SK-N-DZ (cell line): ENCODE measurements at places on chromosomes 16 and 17.

GRCh38 chr16:85310868-85311585 lies 198.8 kb upstream of the CIBAR2 start:
- no peak for DNase-seq

DNA sequence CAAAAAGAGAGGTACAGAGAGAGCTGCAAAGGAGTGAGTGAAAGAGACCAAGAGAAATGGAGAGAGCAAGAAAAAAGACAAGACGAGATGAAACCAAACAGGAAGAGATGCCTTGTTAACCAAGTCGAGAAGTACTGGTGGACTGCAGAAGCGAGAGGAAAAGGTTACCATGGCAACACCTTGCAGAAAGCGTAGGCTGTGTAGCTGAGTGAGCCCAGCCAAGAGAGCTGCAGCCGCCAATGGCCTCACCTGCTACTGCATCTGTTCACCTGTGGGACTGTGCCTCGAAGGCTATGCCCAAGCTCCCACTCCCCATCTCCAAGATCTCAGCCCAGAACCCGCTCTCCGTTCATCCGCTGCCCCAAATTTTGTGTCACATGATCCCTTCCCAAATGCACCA lies 161.3 kb downstream of the SLC39A11 start:
- DNase-seq, result no peak

DNA sequence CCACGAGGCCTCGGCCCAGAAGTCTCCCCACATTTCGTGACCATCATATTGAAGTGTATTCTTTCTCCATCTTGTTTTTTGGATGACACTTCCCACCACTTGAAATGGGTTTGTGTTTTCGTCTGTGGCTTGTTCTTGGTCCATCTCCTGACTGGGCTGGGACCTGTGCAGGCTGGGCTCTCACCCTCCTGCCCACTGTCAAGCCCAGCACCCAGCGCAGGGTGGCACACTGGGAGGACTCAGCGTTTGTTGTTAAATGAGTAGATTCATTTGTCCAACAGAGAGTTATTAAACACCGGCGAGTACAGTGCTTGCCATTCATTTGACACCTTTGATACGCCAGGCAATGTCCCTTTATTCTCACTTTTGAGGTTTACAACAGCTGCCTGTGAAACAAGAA lies 22.6 kb downstream of the NT5M start:
- DNase-seq, result no peak

- peak; percentile 68 for DNase-seq
These were observed 23.2 kb downstream of the TMEM92 start for GRCh38 chr17:50297407-50297865.

DNA sequence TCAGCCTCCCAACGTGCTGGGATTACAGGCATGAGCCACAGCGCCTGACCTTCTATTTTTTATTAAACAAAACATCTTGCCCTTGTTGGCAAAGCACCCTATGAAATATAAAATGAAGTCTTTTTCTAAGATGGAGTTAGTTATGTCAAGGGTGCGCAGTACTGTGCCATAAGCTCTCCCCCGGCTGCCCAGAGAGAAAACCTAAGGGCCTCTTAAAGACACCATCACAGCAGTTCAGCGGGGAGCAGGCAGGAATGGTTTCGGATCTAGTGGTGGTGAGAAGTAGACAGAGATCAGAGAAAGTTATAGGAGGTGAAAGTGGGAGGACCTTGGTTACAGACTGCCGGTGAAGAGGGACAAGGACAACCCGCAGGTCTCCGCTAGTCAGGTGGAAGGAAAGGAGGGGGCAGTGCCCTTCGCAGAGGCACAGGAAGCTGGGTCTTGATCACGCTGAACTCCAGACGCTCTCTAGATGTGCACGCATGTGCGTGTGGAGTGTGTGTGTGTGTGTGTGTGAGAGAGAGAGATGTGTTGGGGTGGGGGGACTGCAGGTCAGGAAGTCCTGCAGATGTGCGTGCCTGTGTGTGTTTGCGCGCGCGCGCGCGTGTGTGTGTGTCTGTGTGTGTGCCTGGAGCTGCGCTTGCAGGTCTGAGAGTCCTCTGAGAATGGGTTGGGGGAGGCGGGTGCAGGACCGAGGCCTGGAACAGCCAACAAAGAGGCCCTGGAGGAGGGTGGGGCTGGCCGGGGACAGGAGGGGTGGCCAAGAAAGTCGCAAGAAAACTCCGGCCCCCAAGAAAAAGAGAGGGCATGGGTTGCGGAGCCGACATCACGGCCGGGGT lies 748 bp upstream of the CMTM3 start:
- peak; percentile 81 for DNase-seq

DNA sequence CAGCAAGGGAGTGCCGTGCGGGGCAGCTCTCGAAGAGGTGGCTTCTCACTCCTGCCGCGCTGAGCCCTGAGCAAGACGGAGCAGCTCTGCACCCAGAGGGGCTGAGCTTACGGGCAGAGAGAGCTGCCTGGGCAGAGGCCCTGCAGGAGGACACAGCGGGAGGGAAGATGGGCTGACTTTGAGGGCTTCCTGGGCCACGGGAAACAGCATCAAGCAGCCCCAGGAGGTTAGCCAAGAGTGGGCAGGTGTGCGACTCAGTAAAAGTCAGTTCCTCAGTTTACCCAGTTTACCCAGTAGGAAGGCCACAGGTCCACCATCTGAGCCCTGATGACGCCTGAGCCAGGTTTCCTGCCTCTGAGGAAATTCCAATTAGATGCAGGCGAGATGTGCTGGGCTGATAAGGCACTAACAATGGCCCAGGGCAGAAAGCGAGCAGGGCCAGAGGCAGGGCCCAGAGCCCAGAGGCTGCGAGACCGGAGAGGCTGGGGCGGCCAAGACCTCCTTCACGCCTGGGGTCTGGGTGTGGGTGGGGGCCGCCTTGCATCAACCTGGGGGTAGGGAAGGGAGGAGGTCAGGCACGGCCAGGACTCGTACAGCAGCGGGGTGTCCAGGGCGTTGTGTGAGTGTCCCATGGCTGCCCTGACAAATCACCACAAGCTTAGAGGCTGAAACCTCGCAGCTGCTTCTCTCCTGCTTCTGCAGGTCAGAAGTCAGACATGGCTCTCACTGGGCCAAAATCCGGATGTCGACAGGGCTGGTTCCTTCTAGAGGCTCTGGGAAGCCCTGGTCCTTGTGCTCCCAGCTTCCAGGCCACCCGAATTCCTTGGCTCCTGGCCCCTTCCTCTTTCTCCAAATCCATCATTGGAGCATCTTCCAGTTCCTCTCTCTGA lies 32.0 kb upstream of the CIBAR2 start:
- peak; percentile 75 for DNase-seq

DNA sequence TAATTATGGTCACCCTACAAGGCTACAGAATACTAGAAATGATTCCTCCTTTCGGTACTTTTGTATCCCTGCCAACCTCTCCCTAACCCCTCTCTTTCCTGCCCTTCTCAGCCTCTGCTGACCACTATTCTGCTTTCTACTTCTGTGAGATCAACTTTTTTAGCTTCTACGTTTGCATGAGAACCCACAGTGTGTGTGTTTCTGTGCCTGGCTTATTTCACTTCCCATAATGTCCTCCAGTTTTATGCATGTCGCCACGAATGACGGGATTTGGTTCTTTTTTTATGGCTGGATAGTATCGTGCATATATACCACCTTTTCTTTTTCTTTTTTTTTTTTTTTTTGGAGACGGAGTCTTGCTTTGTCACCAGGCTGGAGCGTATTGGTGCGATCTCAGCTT lies 92.1 kb downstream of the RAP1GAP2 start:
- DNase-seq, result no peak

DNA sequence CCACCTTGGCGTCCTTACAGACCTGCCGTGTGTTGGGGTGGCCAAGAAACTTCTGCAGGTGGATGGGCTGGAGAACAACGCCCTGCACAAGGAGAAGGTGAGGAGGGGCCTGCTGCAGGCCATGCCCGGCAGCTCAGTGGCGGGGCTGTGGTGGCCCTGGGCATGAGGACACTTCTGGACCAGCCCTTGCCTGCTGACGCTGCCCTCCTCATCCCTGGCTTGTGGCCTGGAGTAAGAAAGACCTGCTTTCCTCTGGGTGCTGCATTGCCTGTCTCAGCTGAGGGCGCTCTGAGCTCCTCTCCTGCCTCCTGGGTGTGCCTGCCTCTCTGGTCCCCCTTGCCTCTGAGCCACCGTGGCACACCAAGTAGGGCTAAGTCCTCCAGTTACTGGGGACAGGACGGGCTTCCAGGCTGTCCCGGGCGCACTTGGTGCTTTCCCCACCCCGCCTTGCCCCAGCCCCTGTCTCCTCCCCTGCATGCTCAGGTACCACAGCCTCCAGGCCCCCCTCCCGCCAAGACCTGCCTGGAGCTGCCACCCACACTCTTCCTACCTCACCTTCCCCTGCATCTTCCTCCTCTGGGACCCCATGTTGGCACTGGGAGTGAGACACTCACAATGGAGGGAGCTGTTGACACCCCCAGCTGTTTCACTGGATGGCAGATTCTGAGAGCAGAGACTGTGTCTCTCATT lies 8.7 kb downstream of the ENDOV start:
- no peak for DNase-seq

DNA sequence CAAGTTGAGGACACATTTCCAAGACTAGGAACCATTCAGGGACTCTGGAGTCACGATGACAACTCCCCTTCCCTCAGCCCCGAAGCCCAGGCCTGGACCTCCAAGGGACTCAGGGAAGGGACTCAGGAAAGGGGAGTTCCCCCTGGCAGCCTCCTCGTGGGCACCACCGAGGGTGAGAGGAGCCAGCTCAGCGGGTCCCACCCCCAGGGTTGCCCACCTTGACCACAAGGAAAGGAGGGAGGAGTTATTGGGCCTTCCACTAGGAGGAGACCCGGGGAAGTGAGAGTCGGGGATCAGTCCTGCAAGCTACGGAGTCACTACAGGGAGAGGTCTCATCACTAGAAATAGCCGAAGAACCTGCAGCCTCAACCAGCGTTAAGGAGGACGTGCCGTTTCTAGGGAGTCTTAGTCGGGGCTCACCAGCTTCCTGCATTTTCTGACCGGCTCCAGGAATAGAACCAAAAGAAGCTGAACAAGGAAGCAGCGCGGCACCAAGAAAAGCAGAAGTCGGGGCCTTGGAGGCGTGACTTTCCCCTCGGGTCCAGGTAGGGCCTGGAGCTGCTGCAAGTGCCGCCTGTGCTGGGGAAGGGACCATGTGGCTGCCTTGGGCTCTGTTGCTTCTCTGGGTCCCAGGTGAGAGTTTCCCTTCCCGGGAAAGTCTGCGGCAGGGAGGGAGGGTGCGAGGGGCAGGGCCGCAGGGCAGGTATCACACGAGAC lies at the start of gene CD300A:
Gene CD300A (plus strand): TSS at position 524 of the 717 bp plus-strand sequence. CDS start 70 bp downstream, at position 594.
- DNase-seq, result no peak

DNA sequence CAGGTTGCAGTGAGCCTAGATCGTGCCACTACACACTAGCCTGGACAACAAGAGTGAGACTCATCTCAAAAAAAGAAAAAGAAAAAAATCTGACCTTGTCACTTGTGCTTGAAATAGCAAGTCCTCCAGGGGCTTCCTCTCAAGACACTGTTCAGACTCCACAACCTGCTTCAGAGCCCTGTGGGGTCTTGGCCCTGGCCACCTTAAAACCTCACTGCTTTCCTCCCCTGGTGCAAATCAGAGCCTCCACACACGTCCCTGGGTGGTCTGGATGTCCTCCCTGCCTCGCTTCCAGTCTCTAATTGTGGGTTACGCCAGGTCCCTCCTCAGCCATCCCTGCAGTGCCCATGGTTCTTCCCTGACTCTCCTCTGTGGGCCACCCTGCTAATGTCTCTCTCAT lies 4.7 kb downstream of the ACD start:
- DNase-seq, result no peak

GRCh38 chr16:89476379-89476778 lies 14.0 kb downstream of the ANKRD11 start:
- DNase-seq, result no peak

- no peak for DNase-seq
These were observed 228.5 kb downstream of the FOXL1 start for GRCh38 chr16:86806838-86807351.

- no peak for DNase-seq
These were observed 1.3 kb downstream of the GSPT1 start for GRCh38 chr16:11914210-11915113.
